Bronchial smooth muscle cell (primary cell): ENCODE measurements at places on chromosomes 16 and 17. TPM values are rescaled to one million over a fixed set of nuclear protein-coding genes. Genes with fewer than 3 reads are reported as not detected.

CCL17 gene
- not detected in 2 replicates for total RNA-seq

PPL gene
- total RNA-seq, result 33.4 and 46.3 TPM in 2 replicates

RFNG gene
- 24.6 and 26.8 TPM in 2 replicates for total RNA-seq

LLGL2 gene
- total RNA-seq, result 0.47 and 0.52 TPM in 2 replicates

MVD gene
- 59.0 and 67.1 TPM in 2 replicates for total RNA-seq

CPNE7 gene
- 9.2 and 30.4 TPM in 2 replicates for total RNA-seq

FOXJ1 gene
- total RNA-seq, result not detected in 2 replicates

TMEM92 gene
- total RNA-seq, result 0.09 and 0.16 TPM in 2 replicates

ZNF785 gene
- total RNA-seq, result 6.8 and 7.1 TPM in 2 replicates

PRR35 gene
- not detected in 2 replicates for total RNA-seq

FZD2 gene
- total RNA-seq, result 17.2 and 18.1 TPM in 2 replicates

NLRC3 gene
- under 0.01 TPM in 2 replicates for total RNA-seq

CA7 gene
- total RNA-seq, result not detected in 2 replicates

TP53TG3C gene
- total RNA-seq, result not detected in 2 replicates

PERCC1 gene
- total RNA-seq, result not detected in 2 replicates
